ENCODE measurements at places on chromosomes 11 and 22.

GRCh38 chr11:13277768-13278608 lies at the start of gene BMAL1:
Gene BMAL1, plus strand, starts transcription at chr11:13277790. Its CDS starts 76,519 bp downstream, at chr11:13354309.
- peaks cover 46% of the 10 kb centered on the region for H3K4me1 ChIP-seq
- H3K36me3 ChIP-seq: peaks cover 27% of the 10 kb centered on the region
- peak; percentile 24 for ATAC-seq
- no peaks in the 10 kb centered on the region for H3K27me3 ChIP-seq

- H3K4me3 ChIP-seq: no peak overlapping the region
- no peak overlapping the region for H3K27ac ChIP-seq
- ATAC-seq: no peak
- no peaks in the 10 kb centered on the region for H3K36me3 ChIP-seq
- H3K27me3 ChIP-seq: no peaks in the 10 kb centered on the region
Observed at GRCh38 chr11:100740440-100740839, 53.4 kb downstream of the ARHGAP42 start.

DNA sequence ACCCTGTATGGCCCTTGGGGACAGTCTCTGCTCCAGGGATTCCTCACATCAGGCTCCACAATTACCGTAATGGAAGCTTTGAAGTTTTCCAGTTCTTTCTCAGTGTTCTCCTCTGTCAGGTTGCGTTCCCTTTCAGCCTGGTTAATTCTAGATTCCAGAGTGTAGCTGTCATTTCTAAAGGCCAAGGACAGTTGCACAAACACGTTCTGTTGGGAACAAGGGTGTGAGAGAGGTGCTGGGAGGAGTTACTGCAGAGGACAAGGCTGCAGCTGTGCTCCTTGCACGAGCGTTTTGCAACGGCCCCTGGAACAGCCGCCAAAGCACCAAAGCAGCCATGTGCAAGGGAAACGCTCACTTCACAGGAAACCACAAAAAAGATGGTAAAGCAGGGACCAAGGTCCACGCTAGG lies 35.9 kb upstream of the LYVE1 start:
- no peak overlapping the region for H3K4me3 ChIP-seq
- ATAC-seq: no peak
- no peaks in the 10 kb centered on the region for H3K36me3 ChIP-seq
- H3K4me1 ChIP-seq: peaks cover 5% of the 10 kb centered on the region
- peaks cover 19% of the 10 kb centered on the region for H3K27me3 ChIP-seq
- H3K27ac ChIP-seq: no peak overlapping the region

GRCh38 chr11:25633230-25633629 lies 698.7 kb upstream of the ANO3 start:
- H3K4me3 ChIP-seq: no peak overlapping the region
- H3K27ac ChIP-seq: no peak overlapping the region
- no peaks in the 10 kb centered on the region for H3K4me1 ChIP-seq
- no peaks in the 10 kb centered on the region for H3K27me3 ChIP-seq

GRCh38 chr11:117221775-117222517 lies 9.9 kb downstream of the PCSK7 start:
- H3K4me3 ChIP-seq: no peak overlapping the region
- peaks cover 100% of the 10 kb centered on the region for H3K36me3 ChIP-seq
- H3K27ac ChIP-seq: peak overlapping the region; percentile 38
- no peaks in the 10 kb centered on the region for H3K27me3 ChIP-seq
- no peak for ATAC-seq

DNA sequence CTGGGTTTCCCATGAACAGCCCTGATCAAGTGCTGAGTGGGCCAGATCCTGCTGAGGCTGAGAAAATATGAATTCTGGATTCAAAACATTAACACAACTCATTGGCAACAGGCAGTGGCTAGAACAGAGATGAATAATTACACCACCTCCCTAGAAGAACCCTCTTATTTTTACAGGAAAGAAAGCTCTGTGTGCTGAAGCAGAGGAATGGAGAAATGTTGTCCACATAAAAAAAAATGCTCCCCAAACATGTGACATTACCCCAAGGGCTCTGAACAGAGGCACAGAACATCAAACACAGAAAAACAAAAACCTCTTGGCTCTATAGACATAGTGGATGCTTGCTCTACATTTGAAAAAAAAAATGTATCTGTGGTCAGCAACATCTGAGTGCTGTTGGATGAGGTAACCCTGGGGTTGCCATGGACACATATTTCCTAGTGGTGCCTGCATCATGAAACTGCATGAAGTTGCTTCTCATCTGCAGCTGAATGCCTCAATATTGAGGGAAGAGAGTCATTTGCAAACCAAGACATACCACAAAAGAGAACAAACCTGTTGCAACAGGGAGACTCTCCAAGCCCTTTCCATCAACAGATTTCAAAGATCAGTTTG lies 98.8 kb downstream of the SNX19 start:
- H3K4me3 ChIP-seq: no peak overlapping the region
- H3K27me3 ChIP-seq: peaks cover 25% of the 10 kb centered on the region
- H3K36me3 ChIP-seq: no peaks in the 10 kb centered on the region
- no peak overlapping the region for H3K27ac ChIP-seq
- H3K4me1 ChIP-seq: no peaks in the 10 kb centered on the region
- no peak for ATAC-seq

- H3K4me3 ChIP-seq: no peak overlapping the region
- H3K27ac ChIP-seq: no peak overlapping the region
- peaks cover 7% of the 10 kb centered on the region for H3K4me1 ChIP-seq
- no peak for ATAC-seq
Observed at GRCh38 chr22:35549328-35549727, 8.7 kb downstream of the RASD2 start.

- H3K4me3 ChIP-seq: no peak overlapping the region
- no peak overlapping the region for H3K27ac ChIP-seq
- H3K36me3 ChIP-seq: no peaks in the 10 kb centered on the region
- H3K27me3 ChIP-seq: peaks cover 10% of the 10 kb centered on the region
- ATAC-seq: no peak
Observed at GRCh38 chr22:47307822-47308221, 545.4 kb downstream of the TBC1D22A start.

- H3K36me3 ChIP-seq: peaks cover 4% of the 10 kb centered on the region
- ATAC-seq: peak; percentile 41
- no peaks in the 10 kb centered on the region for H3K27me3 ChIP-seq
- peak overlapping the region; percentile 75 for H3K4me3 ChIP-seq
- H3K27ac ChIP-seq: peak overlapping the region; percentile 95
- H3K4me1 ChIP-seq: peaks cover 49% of the 10 kb centered on the region
Observed at GRCh38 chr22:39092111-39092862, 4.8 kb upstream of the APOBEC3H start.

DNA sequence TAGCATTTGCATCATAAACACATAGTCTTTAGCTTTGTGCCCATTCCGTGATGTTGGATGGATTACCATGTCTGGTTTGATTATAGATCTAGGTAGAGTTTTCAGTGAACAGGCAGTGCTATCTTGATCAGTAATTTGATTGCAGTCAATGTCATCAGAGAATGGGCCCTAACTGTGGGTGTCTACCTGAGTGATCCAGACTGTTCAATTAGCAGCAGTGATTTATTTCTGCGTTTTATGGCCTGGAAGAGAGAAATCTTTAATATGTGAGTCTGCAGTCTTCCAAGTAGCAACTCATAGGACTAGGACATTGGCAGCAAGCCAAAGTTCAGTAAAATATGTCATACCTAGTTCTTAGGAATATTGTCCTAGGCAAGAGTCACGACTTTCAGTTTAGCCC lies 80.3 kb downstream of the CASP12 start:
- no peaks in the 10 kb centered on the region for H3K4me1 ChIP-seq
- no peaks in the 10 kb centered on the region for H3K36me3 ChIP-seq
- H3K27ac ChIP-seq: no peak overlapping the region
- no peak overlapping the region for H3K4me3 ChIP-seq

DNA sequence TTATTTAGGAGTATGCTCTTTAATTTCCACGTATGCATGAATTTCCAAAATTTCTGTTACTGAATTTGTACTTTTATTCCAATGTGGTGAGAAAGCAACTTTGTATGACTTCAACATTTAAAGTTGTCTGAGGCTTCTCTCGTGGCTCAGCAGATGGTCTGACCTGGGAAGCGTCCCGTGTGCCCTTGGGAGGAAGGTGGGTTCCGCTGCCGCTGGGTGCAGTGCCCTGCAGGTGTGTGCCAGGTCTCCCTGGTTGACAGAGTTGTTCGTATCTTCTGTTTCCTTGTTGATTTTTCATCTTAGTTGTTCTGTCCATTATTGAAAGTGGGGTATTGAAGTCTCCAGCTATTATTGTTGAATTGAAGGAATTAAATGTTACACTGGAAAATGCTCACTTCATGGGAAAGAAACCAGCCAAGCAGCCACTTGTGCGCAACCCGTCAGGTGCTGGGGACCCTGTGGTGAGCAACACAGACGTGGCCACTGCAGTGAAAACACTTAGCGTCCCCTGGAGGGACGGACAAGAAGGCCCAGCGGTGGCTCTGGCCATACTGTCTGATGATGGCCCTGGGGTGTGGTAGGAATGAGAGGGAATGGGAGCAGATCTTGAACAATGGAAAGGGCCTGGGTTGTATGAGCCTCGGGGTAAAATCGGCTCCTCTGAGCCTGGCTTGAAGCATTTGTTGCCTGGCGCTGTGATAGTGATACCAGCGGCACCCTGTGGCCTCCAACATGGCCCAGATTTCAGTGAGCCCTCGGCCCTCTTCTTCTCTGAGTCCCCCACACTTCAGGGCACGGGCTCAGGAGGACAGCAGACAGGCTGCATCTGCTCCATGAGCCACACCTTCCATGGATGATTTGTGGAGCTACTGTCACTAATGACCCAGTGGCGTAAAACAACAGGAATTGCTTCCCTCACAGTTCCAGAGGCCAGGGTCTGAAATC lies 31.5 kb upstream of the KRTAP5-7 start:
- no peak overlapping the region for H3K4me3 ChIP-seq
- no peak overlapping the region for H3K27ac ChIP-seq
- H3K4me1 ChIP-seq: no peaks in the 10 kb centered on the region

GRCh38 chr11:16607675-16608644 lies 130.5 kb upstream of the C11orf58 start:
- H3K27ac ChIP-seq: no peak overlapping the region
- peaks cover 9% of the 10 kb centered on the region for H3K36me3 ChIP-seq
- H3K4me1 ChIP-seq: peaks cover 9% of the 10 kb centered on the region
- ATAC-seq: no peak
- peaks cover 43% of the 10 kb centered on the region for H3K27me3 ChIP-seq

DNA sequence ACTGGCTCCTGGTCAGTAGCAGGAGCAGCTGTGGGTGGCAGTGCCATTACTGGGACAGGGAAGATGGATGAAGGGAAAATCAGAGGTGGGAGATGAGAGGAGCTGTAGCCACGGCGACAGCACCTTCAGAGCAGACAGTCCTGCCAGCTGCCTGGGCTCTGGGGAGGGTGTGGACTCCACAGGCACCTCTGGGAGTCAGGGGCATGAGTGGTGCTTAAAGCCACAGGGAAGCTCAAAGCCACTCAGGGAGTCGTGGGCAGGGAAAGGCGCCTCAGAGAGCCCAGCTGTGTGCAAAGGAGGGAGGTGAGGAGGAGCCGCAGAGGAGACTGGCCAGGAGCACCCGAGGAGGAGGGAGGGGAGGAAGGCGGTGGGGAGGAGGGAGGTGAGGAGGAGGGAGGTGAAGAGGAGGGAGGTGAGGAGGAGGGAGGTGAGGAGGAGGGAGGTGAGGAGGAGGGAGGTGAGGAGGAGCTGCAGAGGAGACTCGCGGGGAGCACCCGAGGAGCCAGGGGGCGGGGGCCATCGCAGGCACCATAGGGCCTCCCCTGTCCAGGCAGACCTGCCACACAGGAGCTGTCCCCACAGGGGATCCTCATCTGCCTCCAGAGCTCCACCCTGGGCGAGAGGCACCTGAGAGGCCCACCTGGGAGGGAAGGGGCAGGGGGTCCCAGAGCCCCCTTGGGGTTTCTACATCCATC lies 977.6 kb downstream of the BRD1 start:
- H3K4me3 ChIP-seq: no peak overlapping the region
- no peaks in the 10 kb centered on the region for H3K36me3 ChIP-seq
- no peak overlapping the region for H3K27ac ChIP-seq
- no peaks in the 10 kb centered on the region for H3K4me1 ChIP-seq
- peaks cover 11% of the 10 kb centered on the region for H3K27me3 ChIP-seq

DNA sequence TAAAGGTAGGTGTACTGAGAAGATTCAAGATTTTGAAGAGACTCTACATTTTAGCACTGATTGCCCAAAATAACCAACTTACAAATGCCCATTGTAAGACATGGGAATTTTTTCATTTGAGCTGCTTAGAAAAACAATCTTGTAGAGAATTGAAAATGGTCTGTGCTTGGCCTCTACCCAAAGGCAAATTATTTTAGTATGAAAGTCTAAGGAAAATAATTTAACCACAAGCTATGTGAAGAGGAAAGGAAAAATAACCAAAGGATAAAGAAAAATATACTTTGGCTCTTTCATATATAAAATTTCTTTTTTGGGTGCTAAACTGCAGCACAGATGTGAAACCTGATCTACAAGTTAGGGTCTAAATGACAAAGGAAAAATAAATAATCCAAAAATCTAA lies 54.9 kb downstream of the ME3 start:
- H3K27ac ChIP-seq: no peak overlapping the region
- H3K4me3 ChIP-seq: no peak overlapping the region
- ATAC-seq: no peak
- H3K4me1 ChIP-seq: no peaks in the 10 kb centered on the region
- H3K36me3 ChIP-seq: no peaks in the 10 kb centered on the region

GRCh38 chr11:44889266-44889665 lies 61.4 kb downstream of the TP53I11 start:
- H3K36me3 ChIP-seq: no peaks in the 10 kb centered on the region
- H3K27me3 ChIP-seq: no peaks in the 10 kb centered on the region
- H3K4me1 ChIP-seq: peaks cover 5% of the 10 kb centered on the region
- no peak overlapping the region for H3K27ac ChIP-seq

DNA sequence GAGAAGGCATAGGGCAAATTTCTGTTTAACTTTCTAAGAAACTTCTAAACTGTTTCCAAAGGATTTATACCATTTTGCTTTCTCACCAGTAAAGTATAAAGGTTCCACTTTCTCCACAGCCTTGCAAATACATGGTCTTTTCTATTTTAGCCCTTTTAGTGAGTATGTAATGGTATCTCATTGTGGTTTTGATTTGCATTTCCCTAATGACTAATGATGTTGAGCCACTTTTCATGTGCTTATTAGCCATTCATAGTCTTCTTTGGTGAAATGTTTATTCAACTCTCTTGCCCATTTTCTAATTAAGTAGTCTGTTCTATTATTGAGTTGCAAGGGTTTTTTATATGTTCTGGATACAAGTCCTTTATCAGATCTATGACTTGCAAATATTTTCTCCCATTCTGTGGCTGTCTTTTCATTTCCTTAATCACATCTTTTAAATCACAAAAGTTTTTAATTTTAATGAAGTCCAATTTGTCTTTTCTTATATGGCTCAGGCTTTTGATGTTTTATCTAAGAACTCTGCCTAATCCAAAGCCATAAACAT lies 83.8 kb upstream of the KCNQ1OT1 start:
- no peaks in the 10 kb centered on the region for H3K27me3 ChIP-seq
- no peak overlapping the region for H3K27ac ChIP-seq
- no peak overlapping the region for H3K4me3 ChIP-seq
- no peaks in the 10 kb centered on the region for H3K36me3 ChIP-seq
- ATAC-seq: no peak

- ATAC-seq: no peak
- H3K36me3 ChIP-seq: no peaks in the 10 kb centered on the region
- no peak overlapping the region for H3K27ac ChIP-seq
Observed at GRCh38 chr11:57224537-57224936, 12.5 kb downstream of the APLNR start.

DNA sequence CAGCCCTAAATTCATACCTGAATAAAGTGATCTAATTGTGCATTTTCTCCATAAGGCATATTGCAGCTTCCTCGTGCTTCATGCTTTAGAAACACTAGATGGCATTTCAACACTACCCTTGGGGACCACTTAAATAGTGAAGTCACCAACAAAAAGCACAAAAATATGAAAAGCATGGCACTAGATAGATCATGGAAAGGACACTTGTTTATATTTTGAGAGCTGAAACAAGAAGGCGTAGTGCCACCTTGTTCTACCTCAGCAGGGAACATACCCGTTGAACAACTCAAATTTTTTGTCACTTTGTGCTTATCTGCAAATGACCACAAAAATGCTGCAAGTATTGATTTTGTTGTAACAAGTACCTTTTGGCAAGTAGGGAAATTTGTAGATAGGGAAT lies 8.6 kb downstream of the TBCEL start:
- H3K27ac ChIP-seq: no peak overlapping the region
- no peaks in the 10 kb centered on the region for H3K36me3 ChIP-seq
- H3K27me3 ChIP-seq: no peaks in the 10 kb centered on the region
- H3K4me1 ChIP-seq: peaks cover 31% of the 10 kb centered on the region
